ENCODE measurements at places on chromosomes 7 and 10. TPM values are rescaled to one million over a fixed set of nuclear protein-coding genes. Genes with fewer than 3 reads are reported as not detected.
A peak's percentile ranks its signal among the peaks of the same experiment; 100 is the strongest.

The CPXM2 gene
- 6.7 TPM for polyA plus RNA-seq

The CDHR1 gene
- polyA plus RNA-seq, result 0.98 TPM

The MOGAT3 gene
- 0.68 TPM for polyA plus RNA-seq

The AEBP1 gene
- polyA plus RNA-seq, result 75.0 TPM

DNA sequence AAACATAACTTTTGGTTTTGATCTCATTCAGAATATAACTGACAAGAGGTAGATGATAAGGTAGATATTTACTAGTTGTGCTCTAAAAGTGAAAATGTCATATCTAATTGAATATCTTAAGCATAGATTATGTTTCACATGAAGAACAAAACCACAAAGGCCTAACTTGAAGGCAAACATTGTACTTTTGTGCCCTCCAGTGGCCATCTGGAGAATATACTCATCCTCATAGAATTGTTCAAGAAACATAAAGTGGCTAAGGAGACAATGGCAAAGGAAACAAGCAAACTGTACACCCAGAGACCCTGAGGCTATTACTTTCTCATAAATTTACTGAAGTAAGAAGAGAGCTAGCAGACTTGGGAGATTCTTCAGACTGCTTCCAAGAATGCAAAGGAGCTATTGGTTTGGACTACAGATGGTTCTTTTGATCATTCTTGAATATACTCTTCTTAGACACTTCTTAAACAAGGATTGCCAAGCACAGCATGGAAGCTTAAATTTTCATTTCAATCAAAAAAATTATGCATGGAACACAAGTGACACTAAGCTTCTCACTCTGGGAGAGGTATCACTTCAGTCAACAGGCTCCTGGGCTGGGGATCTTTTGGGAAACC is 98.2 kb upstream of the DKK1 start:
- DNase-seq, result peak; percentile 59

- no peak for DNase-seq
Measured at GRCh38 chr7:1890289-1891235, 220.5 kb downstream of the ELFN1 start.

DNA sequence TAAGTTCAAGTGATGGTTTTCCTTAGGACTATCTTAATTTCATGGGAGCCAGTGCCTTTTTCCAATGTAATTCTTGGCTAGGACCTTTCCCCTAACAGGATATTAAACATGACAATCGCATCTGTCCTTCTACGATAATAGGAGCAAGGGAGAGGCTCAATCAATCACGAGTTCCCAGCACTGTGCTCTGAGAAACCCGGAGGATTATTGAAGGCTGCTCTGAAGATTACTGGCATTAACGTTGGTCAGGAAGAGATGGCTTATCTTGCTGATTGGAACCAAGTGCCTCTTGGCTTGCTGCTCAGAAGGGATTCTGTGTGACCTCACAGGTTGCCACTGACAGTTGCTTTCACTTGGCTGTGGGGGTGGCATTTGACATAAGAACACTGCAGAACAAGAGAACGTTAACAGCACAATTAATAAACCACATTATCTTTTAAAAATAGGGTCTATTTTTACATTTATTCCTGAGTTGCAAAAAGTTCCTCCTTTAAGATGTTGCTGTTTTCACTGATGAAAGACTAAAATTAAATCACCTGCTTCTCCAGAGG is 252.1 kb upstream of the TAC1 start:
- no peak for DNase-seq

DNA sequence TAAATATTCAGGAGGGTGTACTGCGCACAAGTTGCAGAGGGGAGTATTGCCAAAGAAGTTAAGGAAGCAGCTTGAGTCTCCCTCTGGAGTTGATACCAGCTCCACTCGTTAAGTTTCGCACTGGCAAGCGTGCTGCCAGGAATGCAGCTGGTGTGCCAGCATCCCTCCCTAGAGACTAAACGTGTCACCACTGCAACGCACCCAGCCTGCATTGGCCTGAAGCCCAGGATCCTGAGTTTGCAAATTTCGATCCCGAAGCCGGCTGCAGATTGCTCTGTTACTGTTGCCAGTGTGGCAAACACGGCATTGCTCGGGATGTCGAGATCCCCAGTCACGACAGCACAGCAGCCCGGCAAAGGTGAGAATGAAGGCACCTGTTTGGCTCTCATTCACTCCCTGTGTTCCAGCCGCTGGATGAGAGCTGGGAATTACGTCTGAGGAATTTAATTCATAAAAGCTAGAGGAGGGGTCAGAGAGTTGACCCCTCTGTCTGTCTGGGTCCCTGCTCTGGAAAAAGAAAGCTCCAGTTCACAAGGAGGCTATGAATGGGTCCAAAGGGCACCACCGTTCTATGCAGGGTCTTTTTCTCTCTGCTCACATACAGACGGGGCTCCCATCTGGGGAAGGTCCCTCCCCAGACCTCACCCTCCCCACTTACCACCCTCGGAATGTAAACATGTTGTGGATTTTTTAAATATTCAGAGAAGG is 61.0 kb downstream of the NRP1 start:
- DNase-seq, result no peak

DNA sequence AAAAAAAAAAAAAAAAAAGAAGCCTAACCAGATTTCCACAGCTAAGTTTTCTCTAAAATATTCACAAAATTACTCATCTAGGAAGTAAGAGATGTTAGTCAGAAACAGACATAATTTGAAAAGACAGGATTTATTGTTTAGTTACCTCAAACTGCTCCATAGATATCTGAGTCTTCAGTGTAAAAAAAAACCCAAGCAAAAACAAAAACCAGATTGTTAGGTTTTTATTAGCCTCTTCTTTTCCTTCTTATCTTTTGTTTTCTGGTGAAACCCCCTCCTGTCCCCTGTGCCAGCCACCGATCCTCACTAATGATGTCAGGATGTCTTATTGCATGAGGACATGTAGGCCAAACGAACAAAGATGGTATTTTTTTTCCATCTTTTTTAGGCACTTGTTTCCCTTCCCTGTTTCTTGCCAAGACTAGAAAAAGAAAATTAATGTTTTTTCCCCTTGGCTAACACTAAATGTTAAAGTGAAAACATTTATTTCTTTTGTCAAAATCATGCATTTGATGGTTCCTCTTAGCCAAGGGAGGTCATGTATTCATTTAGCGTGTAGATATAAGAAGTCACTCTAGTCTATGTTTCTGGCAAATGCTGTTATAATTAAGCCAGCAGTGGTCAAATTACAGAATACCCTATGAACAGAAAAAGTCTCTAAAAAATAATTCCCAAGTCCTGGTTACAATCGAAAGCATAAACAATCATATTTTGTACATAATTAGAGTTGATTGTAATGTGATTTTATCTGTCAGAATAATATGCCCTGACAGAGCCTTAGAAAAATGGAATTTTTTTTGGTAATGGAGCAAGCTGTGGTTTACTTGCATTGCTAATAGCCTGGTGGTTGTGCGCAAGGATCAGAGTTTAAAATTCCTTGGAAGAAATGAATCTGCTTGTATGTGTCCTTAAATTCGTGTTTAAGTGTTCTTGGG is 702.4 kb upstream of the FZD8 start:
- no peak for DNase-seq

- no peak for DNase-seq
Measured at GRCh38 chr10:7572391-7572790, 94.4 kb downstream of the ITIH5 start.

- no peak for DNase-seq
Measured at GRCh38 chr7:118202061-118202460, 18.1 kb downstream of the LSM8 start.

All from right renal pelvis (tissue), 4 donors.